Activated B cell treated with CpG ODN at 0.5 μM for 24 hours (primary cell): ENCODE measurements at places on chromosomes 13 and 19. TPM values are rescaled to one million over a fixed set of nuclear protein-coding genes. Genes with fewer than 3 reads are reported as not detected.

Gene ZNF850
- total RNA-seq = 5.8 and 7.9 TPM in 2 replicates

- peaks cover 20% of the 10 kb centered on the region for H3K27me3 ChIP-seq
- peak overlapping the region; percentile 91 for H3K4me3 ChIP-seq
- H3K4me1 ChIP-seq = peaks cover 32% of the 10 kb centered on the region
These were observed 521 bp upstream of the NUP58 start for GRCh38 chr13:25300861-25301346.

GRCh38 chr13:70430256-70430655 is 322.0 kb upstream of the KLHL1 start:
- no peaks in the 10 kb centered on the region for H3K27me3 ChIP-seq
- no peak overlapping the region for H3K4me3 ChIP-seq
- H3K27ac ChIP-seq = no peak overlapping the region
- no peak for DNase-seq
- no peaks in the 10 kb centered on the region for H3K36me3 ChIP-seq

- peaks cover 46% of the 10 kb centered on the region for H3K27me3 ChIP-seq
- H3K27ac ChIP-seq = no peak overlapping the region
- H3K36me3 ChIP-seq = no peaks in the 10 kb centered on the region
- H3K4me1 ChIP-seq = peaks cover 30% of the 10 kb centered on the region
- H3K4me3 ChIP-seq = no peak overlapping the region
These were observed 3.0 kb downstream of the APC2 start for GRCh38 chr19:1452802-1453524.
